ENCODE measurements at places on chromosomes 3 and 15.

DNA sequence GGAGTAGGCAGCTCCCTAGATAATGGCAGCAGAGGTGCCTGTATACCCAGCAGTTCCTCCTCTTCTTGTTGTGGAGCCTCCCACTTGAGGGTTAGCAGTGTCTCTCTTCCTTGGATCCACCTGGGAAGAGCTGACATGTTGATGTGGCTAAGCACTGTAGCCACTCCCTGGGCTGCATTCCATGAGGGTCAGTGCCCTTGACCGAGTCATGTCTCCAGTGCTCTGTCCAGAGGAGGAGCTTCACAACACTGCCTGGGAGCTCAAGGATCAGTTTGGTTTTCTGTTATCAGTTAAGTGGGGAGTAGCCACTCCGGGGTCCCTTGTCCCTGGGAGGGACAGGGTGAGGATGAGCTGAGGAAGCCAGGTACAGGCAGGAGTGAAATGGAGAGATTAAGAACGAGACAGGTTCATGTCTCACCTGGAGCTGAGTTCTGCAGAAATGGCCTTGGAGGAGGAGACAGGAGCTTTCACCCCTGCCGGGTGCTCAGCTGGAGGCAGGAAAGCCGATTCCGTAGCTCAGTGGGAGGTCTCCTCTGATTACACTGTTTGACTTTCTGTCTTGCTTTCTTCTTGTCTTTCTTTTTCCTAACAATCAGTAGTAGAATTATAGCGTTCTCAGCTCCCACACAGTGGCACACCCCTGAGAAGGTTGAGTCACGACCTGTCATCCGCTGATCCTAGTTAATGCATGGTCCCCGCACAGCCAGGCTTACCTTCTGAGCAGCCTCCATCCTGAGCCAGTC lies 57.9 kb upstream of the SEC22A start:
- DNase-seq: no peak

DNA sequence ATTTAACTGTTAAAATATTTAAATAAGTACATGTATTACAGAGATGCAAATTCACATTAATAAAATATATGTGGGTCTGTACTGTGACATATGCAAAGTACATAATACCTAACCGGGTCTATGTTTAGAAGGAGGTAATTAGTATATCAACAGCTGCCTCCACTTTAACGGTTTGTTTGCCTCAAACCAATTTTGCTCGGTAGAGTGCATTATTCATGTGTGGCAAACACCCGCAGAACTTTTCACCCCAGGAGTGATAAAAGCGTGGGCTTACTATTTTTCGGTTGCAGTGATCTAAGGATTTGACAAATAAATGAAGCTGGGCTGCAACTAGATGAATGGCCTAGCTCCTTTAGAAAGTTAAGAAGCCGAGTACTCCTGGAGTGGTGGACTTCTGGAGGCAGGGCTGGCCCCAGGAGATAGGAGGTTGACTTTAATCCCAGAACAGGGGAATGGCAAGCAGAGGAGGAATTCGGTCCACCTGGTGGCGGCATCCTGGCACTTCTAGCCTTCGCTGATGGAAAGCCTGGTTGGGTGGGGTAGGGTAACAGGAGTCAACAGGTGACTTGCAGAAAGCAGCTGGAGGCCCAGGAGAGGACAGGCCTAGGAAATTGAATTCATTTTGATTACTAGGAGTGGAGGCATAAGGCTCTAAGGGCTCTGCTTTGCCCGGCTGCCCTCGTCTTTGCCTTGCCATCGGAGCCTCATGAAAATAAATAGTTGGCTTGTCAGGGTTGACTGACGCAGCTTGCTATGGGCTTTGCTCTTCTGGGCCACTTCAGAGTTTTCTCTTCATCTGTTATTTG lies 2.4 kb downstream of the SLCO3A1 start:
- no peak for DNase-seq

DNA sequence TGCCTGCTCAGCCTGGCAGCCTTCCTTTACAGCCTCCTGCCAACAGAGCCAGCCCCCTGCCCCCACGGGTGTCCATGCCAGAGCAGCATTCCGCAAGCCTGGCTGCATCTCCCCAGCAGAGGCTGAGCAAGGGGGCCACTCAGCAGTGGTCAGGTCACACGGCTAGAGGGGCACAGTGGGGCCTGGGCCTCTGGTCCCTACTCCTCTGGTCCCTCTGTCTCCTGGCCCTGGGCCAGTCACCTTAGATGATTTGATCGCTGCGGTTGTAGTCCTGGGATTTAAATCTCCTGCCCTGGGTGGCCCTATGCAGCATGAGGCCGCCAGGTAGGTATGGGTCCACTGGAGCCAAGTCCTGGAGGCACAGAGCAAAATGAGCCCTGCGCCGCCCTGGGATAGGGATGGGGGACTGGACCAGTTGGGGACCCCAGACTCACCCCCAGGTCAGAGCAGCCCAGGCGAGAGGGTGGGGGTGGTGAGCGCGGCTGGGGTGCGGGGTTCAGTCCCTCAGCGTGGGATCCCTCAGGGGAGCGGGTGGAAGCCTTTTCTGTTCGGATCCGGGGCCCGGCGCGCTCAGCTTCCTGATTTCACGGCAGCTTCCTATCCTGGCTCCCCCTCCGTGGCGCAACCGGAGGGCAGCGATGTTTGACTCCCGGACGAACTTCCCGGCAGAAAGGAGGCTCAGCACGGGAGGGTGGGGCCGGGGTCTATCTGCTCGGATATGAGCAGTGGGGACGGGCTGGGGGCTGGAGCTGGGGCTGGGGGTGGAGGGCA lies at the start of gene ZBTB47:
Gene ZBTB47, plus strand, starts transcription at position 138 of the 771 bp plus-strand sequence. CDS start 4,659 bp downstream, outside the sequence.
- no peak for DNase-seq

DNA sequence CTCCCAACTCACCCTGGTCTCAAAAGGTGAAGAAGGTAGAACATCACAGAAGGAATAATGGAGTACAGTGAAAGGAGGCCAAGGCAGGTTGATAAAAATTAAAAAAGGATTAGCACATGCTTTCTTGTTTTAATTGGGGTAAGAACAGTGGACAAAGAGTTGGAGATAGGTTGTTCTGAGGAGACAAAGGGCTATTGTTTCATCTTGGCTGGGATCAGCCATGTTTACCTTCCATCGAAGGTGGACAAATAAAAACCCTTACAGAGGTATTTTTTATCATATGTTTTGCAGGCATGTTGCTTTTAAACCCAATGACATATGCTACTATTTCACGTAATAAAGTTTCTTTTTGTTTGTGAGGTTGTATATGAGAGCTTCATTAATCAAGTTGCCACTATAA lies 12.9 kb downstream of the COMMD2 start:
- DNase-seq: no peak

GRCh38 chr3:153614563-153614962 lies 452.5 kb downstream of the RAP2B start:
- DNase-seq: peak; percentile 72

DNA sequence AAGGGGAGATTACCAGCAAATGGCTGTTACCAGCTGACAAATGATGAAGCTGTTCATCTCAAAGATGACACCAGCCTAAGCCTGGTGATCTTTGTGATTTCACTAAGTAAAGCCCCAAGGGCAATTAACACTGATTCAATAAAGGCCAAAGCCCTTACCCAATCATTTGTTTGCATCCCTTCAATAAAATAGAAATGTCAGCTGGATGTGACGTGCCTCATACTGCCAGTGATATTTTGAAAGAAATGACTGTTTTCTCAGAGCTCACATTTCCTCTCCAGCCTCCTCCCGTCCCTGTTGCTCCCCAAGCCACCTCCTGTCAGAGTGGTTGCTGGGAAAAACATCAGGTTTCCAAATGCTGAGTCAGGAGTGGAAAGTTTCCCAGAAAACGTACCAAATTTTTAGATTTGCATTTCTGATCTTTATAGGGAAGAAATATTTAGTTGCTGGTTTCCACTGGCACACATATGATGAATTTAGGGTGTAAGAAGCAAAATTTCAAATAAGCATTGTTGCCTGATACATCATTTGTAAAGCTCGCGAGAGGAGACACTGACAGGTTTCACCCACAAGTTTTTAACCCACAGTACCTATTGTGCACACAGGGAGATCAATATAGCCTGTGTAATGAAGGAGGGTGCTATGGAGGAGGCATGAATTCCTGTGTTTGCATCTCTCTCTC lies 21.0 kb downstream of the C2CD4A start:
- peak; percentile 75 for DNase-seq

DNA sequence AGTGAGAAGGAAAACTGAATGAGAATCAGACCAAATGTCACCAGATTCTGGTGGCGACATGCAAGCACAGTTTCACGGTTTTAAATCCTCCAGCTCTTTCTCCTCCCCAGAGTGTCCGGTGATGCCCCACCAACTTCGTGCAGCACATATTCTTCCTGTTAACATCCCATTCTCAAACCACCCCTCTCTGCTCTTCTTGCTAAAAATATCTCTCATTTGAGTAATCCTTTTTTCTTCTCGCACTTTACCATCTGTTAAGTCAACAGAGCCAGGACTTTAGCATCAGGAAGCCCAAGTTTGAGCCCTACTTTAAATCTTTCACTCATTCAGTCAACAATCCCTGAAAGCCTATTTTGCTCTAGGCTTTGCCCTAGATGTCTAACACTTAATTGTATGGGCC lies 68.2 kb upstream of the VGLL4 start:
- no peak for DNase-seq

GRCh38 chr3:71398157-71398836 lies 185.2 kb downstream of the FOXP1 start:
- no peak for DNase-seq

GRCh38 chr15:77864211-77865105 lies 213.1 kb downstream of the TBC1D2B start:
- no peak for DNase-seq

DNA sequence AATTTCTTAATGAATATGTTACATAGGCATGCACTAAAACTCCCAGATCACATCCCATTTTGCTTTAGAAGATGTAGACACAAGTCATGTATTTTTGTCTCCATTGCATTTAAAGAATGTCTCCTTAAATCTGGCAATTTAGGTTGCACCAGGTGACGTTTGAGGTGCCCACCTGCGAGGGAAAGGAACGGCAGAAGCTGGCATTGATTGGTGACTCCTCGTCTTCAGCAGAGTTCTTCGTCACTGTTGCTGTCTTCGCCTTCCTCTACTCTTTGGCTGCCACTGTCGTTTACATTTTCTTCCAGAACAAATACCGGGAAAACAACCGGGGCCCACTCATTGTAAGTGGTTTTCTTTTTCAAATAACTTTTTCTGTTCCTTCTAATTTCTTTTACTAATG lies 96.1 kb upstream of the SNTN start:
- DNase-seq: no peak

GRCh38 chr3:172213904-172214303 lies 174.5 kb downstream of the FNDC3B start:
- no peak for DNase-seq

DNA sequence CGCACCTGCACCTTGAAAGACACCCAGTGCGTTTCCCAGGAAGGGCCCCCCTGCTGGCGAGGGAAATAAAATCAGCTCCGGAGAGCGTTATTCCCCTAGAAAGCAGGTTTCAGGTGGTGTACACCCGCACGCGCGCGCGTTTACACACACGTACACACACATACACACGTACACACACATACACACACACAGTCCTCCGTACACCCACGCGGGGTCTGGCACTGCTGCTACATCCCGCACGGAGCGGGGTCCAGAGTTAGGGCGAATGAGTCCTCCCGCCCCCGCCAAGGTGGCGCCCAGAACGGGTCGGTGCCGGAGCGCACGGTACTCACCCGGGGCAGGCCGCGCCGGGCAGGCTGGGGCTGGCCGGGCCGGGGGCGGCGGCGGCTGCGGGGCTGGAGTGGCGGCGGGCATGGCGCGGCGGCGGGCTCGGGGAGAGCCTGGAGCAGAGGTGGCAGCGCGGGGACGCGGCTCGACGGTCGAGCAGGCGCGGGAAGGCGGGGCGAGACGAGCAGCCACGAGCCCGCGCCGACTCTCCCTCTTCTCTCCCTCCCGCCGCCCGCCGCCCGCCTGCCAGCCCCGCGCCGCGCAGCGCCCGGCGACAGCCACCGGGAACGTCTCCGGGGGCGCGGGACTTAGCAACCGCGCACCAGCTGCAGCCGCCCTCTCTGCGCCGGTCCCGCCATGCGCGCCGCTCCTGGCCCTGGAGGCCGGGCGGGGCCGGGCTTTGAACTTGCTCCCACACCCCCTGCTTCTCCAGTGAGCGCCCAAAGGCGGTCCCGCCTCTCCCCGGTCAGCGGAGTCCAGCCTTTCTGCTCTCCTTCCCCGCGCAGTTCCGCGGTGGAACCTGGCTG lies at the start of gene DCLK3:
Gene DCLK3, minus strand, starts transcription at position 704 of the 854 bp plus-strand sequence. Its CDS starts 290 bp downstream, at position 414.
- DNase-seq: no peak

- DNase-seq: no peak
Observed at GRCh38 chr15:85406916-85407315, 26.5 kb downstream of the AKAP13 start.

DNA sequence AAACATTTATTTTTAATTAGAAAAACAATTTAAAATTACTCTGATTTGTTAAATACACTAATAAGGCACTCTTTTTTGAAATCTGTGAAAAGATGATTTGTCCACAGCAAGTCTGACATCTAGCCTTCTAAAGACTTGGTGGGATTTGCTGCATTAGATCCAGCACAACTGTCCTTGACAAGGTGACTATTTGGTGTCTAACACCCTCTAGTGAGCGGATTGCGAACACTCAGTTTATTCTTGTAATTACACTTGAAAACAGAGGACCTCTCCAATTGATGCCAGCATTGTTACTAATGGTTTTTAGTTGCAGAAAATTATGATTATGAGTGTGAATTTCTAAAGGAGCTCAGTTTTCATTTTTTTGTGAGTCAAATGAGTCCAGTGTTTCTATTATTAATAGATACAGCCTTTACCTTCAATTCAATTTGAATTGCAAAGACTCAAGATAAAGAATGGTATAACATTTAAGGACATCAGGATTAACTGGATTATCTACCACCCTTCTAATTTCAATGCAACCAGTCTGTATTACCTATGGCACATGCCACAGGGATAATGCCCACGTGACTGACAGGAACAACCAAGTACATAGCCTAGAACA lies 29.7 kb upstream of the STRIT1 start:
- peak; percentile 66 for DNase-seq

DNA sequence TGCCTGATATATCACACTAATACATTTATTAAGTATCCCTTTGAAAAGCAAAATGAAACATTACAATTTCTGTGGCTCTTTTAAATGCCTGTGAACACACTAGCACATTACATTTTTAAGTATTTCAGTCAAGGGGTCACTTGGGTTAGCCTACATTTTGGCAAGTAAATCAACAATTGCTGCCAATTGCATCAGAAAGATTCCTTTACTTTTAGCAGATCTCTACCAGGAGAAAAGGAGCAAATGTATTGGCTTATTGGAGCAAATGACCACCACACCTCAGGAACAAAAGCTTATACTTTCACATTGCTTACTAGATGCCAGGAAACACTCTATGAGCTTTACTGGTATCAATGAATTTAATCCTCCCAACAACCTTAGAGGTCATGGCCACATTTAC lies 947.1 kb downstream of the FHIT start:
- DNase-seq: no peak

- DNase-seq: no peak
Observed at GRCh38 chr3:144708437-144708836, 736.8 kb downstream of the DIPK2A start.

- no peak for DNase-seq
Observed at GRCh38 chr3:101144105-101144504, 150.9 kb upstream of the ABI3BP start.

- DNase-seq: no peak
Observed at GRCh38 chr15:98858610-98859023, 149.0 kb downstream of the PGPEP1L start.

DNA sequence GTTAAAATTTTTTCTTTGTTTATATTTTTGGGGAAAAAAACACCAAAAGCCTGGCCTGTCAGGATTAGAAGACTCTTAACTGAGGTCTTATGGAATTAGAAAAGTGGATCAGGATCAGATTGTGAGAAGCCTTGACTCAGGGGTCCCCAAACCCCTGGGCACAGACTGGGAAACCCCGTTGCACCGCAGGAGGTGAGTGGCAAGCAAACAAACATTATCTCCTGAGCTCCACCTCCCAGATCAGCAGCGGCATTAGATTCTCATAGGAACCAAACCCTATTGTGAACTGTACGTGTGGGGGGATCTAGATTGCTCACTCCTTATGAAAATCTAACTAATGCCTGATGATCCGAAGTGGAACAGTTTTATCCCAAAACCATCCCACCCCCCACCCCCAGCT lies 117.2 kb downstream of the TCF12 start:
- no peak for DNase-seq

Data from stromal cell of bone marrow (primary cell).